ENCODE measurements at places on chromosomes 3 and 15.

DNA sequence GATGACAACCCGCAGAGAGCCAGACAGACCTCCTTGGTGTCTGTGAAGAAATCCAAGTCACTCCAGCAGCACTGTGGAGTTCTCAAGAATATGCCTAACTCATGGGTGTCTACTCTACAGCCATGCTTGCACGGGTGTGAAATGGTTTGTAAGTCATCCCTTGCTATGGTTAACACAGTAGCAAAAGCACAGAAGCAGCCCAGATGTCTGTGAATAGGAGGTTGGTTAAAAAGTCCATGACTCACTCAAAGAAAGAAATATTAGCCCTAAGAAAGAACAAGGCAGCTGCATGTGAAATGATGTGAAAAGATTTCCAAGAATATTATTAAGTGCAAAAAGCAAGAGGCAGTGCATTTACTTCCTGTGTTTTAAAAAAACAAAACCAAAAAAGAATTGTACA is 12.1 kb upstream of the LIMD1 start:
- no peak for DNase-seq

DNA sequence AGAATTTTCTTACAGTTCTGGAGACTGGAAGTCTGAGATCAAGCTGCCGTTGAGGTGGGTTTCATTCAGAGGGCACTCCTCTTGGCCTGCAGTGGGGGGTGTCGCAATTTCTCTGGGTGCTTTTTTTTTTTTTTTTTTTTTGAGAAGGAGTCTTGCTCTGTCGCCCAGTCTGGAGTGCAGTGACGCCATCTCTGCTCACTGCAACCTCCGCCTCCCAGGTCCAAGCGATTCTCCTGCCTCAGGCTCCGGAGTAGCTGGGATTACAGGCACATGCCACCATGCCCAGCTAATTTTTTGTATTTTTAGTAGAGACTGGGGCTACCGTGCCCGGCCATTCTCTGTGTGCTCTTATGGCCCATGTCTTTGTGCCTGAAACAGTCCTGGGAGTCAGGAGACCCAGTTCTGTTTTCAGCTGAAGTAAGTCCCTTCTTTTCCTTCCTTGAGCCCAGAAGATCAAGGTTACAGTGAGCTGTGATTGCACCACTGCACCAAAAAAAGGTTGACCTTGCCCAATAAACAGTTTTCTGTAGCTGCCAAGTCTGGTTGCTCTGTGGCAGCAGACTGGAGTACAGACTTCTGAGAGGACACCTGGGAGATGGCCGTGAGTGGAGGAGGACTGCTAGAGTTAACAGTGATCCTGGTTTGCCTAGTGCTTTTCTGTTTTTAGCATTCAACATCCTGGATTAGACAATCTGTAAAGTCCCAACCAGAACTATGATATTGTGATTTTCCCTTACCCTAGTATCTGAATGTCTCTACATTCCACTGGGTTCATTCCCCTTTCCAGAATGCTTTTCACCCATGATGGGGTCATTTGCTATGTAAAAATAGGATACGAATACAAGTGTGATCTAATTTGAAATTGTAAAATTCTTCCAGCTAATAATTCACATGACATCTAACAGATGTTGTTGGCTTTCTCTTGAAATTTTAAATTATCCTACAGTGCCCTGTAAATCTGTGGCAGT is 76.6 kb upstream of the RNF7 start:
- DNase-seq: peak; percentile 26

GRCh38 chr3:172115787-172116186 is 76.4 kb downstream of the FNDC3B start:
- no peak for DNase-seq

DNA sequence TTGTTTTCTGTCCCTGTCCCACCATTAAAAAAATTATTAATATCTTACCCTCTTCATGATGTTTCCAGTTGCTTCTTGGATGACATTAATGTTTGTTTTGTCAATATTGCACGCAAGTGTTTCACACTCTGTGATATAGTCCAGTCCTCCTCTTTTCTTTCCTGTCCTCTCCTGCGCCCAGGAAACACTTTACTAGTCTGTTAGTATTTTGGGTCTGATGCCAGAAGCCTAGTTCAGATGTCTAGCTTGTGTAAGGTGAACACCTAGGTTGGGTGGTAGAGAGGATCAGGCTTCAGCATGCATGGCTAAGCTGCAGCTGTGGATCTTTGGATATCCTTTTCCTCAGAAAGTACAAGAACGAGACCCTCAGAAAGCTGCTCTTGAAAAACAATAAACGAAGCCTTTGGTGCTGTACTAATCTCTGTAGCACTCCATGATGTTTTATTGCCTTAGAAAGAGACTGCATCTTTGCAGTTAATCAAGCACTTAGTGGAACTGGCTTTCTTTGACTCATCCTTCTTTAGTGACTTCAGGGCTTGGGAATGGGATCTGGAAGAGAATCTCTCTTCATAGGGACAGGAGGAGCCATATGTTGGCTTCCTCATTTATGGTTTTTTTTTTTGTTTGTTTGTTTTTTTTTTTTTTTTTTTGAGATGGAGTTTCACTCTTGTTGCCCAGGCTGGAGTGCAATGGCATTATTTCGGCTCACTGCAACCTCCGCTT is 253.4 kb downstream of the LPP start:
- no peak for DNase-seq

- no peak for DNase-seq
Observed at GRCh38 chr3:167054926-167055325, 325.2 kb downstream of the ZBBX start.

DNA sequence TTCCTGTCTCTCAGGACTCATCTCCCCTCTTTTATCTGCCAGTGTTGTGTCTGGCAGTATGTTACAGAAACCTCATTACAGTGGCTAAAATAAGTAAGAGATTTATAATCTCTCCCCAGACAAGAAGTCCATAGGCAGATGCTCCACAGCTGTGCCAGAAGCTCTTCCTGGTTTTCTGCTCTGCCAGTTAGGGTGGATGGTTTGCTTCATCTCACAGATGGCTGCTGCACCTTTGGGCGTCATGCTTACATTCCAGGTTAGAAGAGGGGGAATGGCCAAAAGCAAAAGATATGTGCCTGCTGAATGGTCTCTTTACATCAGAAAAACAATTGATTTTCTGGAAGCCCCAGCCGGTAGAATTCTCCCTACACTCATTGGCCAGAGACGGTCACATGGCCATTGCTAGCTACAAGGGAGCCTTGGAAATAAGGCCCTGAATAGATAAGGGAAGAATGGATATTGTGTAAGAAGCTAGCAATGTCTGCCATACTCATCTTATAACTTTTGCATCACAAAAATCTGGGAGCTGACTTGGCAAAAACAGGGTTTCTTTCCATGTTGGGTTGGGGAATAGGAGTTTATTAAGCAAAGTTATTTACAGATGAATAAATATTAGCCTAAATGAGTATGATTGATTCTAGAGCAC is 91.1 kb downstream of the PDCD6IP start:
- no peak for DNase-seq
